Activated CD4-positive, alpha-beta T cell treated with anti-CD3 and anti-CD28 coated beads for 36 hours (primary cell): ENCODE measurements at places on chromosomes 5 and 9. TPM values are rescaled to one million over a fixed set of nuclear protein-coding genes. Genes with fewer than 3 reads are reported as not detected.

PCDHGB3 gene
- total RNA-seq: not detected

UBAP1 gene
- 29.5 TPM for total RNA-seq

NMUR2 gene
- total RNA-seq: not detected

RAB14 gene
- 54.7 TPM for total RNA-seq

SEMA5A gene
- not detected for total RNA-seq

SLC45A2 gene
- not detected for total RNA-seq

TEX53 gene
- total RNA-seq: not detected

MEIKIN gene
- not detected for total RNA-seq

ABO gene
- 0.09 TPM for total RNA-seq

WDR38 gene
- not detected for total RNA-seq

CHSY3 gene
- not detected for total RNA-seq

CDH12 gene
- not detected for total RNA-seq

PCDHGA11 gene
- total RNA-seq: 0.07 TPM

MCIDAS gene
- not detected for total RNA-seq

NREP gene
- 19.3 TPM for total RNA-seq
